ENCODE measurements at places on chromosomes 16 and 17.

- no peak for DNase-seq
Observed at GRCh38 chr16:82091241-82091640, 56.2 kb downstream of the HSD17B2 start.

- DNase-seq, result no peak
Observed at GRCh38 chr17:48542114-48542656, 2.7 kb downstream of the HOXB2 start.

GRCh38 chr17:51803161-51803560 lies 355.4 kb downstream of the CA10 start:
- no peak for DNase-seq

DNA sequence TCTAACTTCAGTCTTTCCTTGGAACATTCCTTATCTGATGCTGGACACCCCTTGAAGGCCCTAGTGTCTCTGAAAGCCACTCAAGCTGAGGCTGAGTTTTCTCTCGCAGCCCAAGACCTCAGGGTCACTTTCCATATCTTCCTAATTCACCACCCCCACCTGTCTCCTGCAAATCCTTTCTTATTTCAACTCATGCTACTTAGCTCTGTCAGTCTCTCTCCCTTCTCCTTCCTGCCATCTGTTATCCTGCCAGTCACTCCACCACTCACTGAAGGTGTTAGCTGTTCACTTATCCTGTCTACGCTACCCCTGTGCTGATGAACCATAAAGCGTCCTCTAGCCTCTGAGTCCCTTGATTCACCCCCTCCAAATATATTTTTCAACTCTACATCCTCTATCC lies 143.9 kb upstream of the SHISA6 start:
- DNase-seq, result no peak

DNA sequence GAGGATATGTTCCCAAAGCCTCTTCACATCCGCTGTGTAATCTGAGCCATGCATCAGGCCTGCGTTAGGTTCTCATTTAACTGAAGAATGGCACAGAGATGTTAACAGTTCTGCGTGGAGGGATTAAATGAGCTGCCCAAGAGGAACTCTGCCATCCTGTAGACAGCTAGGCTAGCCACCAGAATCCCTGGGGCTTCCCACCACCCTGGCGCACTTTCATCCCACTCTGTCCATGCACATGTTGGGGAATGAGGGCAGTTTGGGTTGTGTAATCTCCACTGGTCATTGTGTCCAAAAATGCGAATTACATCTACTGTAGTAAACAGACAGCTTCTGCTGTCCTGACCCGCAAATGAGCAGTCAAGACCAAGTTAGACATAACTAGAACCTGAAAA lies 1.0 kb upstream of the GLG1 start:
- DNase-seq, result no peak

- no peak for DNase-seq
Observed at GRCh38 chr16:51763072-51763661, 612.1 kb upstream of the SALL1 start.

GRCh38 chr16:84699712-84700445 lies at the start of gene USP10:
Gene USP10 (plus strand): TSS chr16:84700000. CDS start chr16:84700091, 91 bp downstream.
- DNase-seq, result no peak

- DNase-seq, result no peak
Observed at GRCh38 chr17:82989881-82990280, 89.5 kb upstream of the METRNL start.

GRCh38 chr16:30473231-30474073 lies 910 bp downstream of the ITGAL start:
- no peak for DNase-seq

- no peak for DNase-seq
Observed at GRCh38 chr17:77579682-77580081, 378.8 kb upstream of the TNRC6C start.

DNA sequence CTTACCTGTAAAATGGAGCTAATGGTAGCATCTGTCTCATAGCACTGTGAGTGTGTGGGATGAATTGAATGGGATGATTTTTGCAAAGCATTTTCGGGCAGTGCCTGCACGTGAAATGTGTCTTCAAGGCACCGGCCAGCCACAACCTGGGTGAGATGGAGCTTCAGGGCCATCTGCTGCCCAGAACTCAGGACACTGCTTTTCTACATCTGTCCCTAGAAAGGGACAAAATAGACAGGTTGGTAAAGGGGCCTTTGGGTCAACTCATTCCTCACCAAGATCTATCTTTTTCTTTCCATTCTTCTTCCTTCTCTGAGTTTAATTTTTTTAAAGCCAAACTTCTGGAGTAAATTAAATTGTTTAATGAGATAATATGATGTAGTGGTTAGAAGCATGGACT lies 106.5 kb downstream of the UTP18 start:
- DNase-seq, result no peak

GRCh38 chr17:32820440-32820839 lies 56.5 kb downstream of the MYO1D start:
- DNase-seq, result no peak

DNA sequence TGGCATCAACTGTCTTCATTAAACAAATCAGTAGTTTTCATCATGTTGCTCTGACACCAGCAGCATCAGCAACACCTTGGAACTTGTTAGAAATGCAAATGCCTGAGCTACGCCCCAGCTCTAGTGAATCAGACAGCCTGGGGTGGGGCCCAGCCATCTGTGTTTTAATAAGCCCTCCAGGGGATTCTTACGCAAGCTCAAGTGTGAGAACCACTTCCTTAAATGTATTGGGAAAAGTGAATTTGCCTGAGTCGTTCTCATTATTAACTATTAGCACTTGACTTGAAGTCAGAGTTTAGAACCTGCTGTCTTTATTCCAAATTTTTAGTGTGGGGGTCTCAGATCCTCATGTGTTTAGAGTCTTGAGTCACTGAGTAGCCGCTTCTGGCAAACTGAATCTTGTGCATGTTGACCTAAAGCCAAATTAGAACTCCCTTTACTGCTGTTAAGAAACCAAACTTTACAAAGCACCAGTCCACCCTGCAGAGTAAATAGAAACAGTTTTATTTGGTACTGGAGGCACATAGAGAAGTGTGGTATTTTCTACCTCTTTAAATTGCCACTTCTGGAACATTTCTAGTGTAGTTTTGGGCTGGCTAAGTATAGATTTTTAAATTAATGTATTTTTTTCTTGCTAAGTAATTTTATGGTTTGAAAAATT lies 137.4 kb upstream of the COX10 start:
- DNase-seq, result no peak

GRCh38 chr16:53991754-53992378 lies 287.9 kb downstream of the FTO start:
- DNase-seq, result no peak

DNA sequence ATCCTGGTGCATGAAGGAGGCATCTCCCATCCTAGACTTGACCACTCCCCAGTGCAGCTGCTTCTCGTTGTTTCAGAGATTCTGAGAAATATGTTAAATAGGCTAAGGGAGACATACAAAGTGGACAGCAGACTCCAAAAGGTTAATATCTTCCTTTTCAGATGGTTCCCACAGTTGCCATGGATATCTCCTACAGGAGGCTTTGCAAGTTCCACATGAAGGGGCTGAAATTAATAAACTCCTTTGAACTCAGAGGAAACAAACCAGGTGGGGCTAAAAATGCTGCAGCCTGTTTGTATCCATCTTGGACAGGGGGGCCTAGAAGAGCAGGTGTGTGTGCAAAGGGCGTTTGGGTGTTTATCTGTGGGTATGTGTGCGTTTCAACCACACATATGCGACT lies 257.4 kb upstream of the XYLT1 start:
- no peak for DNase-seq

DNA sequence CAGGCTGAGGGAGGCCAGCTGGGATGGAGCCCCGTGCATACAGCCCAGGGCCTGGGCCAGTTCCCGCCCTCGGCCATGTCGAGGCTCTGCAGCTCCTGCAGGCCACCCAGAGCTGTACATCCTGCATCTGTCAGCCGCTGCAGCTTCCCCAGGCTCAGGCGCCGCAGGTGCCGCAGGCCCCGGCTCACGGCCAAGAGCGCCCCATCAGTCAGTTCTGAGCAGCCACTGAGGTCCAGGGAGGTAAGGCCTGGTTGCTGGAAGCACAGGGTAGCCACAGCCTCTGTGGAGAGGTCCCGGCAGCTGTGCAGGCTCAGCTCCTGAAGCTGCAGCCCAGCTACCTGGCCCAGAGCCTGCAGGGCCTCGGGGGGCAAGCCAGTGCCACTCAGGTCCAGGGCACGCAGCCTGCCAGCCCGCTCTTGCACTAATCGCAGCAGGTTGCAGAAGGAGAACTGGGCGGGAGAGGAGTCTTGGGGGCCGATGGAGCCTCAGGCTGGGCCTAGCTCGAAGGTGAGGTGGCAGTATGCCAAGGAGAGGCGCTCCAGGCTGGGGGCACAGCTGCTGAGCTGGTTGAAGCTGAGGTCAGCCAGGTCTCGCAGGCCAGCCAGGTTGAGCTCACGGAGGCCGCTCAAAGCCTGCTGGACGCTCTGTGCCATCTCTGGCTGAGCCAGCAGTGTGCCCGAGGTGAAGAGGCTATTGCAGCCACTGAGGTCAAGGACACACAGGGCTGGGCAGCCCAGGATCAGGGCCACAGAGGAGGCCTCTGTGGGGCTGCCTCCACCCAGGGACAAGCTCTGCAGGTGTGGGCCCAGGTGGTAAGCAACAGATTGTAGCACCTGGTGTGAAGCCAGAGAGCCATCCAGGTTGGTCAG lies 11.4 kb downstream of the ELMO3 start:
- DNase-seq, result no peak

- no peak for DNase-seq
Observed at GRCh38 chr16:21593530-21594289, 5.7 kb upstream of the METTL9 start.

DNA sequence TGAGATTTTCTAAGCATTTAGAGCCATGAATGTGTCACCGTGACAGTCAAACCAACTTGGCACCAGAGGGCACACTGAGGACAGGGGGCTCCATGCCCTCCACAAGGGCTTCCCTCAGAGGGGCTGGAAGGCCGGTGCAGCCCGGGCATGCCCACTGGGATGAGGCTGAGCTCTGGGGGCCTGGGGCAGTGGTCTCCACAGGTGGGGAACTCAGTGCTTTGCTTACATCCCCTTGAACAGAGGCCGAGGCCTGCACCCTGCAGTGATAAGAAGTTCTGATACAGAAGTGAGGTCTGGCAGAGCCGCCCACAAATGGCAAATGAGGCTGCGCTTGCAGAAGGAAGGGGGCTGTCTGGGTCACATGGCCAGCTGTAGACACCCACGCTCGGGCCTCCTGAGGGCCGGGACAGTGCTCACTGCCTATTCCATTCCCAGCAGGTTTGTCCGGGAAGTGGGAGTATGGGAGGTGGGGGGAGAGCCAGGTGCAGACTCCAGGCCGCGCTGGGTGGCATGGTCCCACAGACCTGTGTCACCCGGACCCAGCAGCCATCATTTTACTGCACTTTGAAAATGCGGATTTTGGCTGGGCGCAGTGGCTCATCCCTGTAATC lies 116.8 kb upstream of the CREBBP start:
- no peak for DNase-seq

DNA sequence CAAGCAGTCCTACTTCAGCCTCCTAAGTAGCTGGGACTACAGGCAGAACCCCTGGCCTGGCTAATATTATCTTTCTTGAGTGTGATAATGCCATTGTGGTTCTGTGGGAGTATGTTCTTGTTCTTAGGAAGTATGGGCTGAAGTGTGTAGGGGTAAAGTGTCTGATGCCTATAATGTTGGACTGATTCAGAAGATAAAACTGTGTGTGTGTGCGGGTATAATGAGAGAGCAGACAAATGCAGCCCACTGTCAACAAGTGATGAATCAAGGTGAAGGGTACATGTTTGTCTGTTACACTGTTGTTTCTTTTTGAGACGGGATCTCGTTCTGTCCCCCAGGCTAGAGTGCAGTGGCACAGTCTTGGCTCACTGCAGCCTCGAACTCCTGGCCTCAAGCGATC lies 127.5 kb downstream of the CLEC16A start:
- DNase-seq, result no peak

DNA sequence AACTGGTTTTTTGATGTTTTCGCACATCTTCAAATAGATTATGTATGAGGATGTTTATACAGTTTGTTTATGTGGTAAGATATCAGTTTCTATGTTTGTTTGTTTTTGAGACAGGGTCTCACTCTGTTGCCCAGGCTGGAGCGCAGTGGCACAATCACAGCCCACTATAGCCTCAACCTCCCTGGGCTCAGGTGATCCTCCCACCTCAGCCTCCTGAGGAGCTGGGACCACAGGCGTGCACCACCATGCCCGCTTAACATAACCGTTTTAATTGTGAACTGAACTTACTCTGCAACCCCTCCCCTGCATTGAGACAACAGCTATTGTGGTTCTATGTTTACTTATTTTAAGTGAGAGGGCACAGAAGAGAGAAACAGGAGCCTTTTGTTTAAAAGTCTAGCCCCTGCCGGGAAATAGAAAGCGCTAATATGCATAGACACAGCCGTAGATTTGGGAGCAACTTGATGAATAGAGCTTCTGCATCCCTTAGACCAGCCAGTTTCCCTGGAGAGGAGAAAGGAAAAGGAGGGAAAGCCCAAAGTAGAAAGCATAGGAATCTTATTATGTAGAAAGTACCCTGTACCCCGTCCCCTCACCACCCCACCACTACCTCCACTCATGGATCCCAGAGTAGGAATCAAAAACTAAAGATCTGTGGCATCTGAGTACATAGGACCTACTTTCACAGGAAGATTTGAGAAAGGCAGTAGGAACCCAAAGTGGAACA lies 19.6 kb upstream of the APPBP2 start:
- DNase-seq, result no peak

DNA sequence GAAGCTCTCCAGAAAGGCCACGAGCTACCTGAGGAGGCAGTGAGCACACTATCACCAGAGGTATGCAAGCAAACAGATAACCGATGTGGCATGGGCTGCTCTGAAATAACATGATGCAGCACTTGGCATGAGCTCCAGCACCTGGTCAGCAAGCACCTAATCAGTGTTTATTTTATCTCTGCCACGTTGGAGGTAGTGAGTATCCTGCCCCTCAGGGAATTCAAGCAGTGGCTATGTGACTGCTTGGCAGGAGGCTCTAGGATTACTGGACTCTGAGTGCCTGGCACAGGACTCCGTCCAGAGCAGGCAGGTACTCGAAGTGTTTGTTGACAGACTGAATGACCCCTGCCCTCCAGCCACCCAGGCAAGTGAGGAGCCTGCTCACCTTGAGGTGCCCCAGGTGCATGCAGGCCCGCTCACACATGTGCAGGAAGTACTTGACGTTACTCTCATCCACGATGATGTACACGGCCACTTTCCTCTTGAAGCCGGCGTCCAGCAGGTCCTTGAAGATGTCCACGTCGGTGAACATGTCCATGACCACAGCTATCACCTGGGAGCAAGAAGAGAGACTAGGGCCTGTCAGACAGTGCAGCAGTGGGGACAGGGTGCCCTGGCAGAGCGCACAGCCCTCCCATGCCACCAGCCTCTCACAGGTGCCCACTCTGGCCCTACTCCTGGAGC lies 16.6 kb downstream of the FAM83G start:
- DNase-seq, result no peak
